Cortex of kidney (tissue), 1 donor: ENCODE measurements at places on chromosomes 3 and 15.

DNA sequence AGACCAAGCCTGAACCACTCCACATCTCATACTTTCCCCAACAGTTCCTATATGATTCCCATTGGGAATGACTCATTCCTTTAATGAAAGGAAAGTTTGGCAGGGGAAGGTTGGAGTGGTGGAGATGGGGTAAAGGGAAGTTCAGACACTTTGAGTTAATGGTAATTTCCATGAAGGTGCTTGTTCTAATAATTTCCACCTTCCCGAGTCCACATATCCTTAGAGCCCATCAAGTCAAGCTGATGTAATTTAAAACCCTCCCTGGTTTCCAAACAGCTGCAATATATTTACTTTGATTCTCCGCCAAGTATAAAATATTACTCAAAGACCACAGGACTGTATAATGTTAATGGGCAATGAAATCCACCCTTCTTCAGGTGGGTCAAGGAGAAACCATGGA is 95.0 kb upstream of the GALNT15 start:
- DNase-seq = no peak

DNA sequence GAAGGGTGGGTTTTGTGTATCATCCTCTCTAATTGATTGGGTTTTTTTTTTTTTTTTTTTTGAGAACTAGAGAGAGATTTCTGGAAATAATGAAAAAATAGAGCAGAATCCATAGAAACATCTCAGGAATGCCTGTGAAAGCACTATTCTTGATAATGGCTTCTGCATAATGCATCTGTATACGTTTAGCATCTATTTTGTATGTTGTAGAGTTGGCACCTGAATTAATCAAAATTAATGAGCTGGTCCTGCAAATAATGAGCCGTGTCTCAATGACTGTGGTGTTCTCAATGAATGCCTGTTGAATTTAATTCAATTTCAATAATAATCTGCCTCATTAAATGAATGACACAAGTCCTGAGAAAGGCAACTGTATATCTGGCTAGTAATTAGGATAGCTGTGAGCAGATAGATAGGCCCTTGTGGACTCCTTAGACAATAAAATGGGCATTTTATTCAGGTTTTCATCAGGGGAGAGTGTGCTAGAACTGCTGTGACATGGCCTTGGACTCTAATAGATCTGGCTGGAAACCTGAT is 70.5 kb upstream of the WDR72 start:
- no peak for DNase-seq

- DNase-seq = no peak
Observed at GRCh38 chr3:19347671-19348070, 199.4 kb downstream of the KCNH8 start.

DNA sequence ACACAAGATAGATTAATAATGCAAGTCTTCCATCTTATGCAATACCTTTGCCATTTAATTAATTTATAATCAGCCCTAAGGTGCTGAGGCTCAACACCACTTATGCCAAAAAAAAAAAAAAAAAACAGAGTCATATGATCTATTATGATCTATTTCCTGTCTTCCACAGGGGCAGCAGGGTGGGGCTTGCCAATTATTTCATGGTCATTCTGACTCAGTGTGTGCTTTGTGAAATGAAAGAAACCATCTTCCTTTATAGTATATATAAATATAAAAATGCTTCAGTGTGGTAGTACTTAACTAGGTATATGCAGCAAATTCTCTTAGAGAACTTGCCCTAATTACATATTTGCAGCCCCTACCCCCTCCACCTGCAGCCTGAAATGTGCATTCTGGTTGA is 7.2 kb upstream of the RARB start:
- DNase-seq = no peak

DNA sequence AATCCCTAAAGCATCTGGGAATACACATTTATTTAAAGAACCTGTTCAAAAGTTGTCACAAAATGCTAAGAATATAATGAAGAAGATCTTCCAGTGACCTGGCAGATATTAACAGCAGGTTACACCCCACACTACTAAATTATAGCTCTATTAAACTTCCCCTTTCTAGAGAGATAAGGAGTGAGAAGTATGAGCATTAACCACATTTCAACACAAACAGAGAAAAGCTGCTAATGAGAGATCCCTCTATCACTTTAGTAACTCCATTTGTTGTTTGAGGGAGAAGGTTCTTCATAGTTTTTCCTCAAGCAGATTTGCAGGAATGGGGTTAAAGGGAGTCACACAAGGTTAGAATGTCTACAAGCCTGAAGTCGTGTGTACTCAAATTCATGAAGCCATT is 3.6 kb downstream of the COL8A1 start:
- no peak for DNase-seq

DNA sequence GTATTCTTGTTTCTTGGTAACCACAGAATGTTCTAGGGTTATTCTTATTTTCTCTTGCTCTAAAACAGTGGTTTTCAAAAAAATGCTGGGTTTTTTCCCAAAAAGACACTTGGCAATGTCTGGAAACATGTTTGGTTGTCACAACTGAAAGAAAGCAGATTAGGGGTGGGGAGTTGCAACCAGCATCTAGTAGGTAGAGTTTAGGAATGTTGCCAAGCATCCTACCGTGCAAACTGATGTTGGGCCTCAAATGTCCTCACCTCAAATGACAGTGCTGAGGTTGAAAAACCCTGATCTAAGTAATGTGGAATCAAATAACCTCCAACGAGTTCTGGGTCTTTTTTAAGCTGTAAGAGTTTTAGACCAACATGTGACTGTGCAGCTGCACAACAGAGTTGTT is 270.5 kb upstream of the STT3B start:
- no peak for DNase-seq

- DNase-seq = no peak
Observed at GRCh38 chr3:114816052-114816451, 331.0 kb downstream of the ZBTB20 start.

GRCh38 chr15:39857132-39857531 is 62.9 kb downstream of the GPR176 start:
- DNase-seq = no peak

DNA sequence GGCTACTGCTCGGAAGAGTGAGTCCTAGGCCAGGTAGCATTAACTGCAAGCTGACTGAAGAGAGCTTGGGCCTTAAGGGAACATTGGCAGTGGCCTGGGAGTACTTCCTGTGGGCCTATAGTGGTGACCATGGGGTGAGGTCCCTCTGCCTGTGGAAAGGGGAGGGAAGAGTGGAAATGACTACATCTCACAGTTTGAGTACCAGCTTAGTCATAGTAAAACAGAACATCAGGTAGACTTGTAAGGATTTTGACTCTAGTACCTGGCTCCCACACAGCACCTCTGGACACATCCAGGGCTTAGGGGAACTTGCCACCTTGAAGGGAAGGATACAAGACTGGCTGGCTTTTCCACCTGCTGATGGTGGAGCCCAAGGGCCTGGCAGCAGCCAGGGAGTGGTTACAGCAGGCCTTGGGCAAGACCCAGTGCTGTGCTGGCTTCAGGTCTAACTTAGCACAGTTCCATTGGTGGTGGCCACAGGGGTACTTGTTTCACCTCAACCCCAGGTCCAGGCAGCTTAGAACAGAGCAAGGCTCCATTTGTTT is 147.8 kb downstream of the SLC9A9 start:
- no peak for DNase-seq
